Caco-2 (cell line): ENCODE measurements at places on chromosomes 7 and 10.

- DNase-seq: no peak
Measured at GRCh38 chr7:132435016-132435990, 141.0 kb downstream of the PLXNA4 start.

GRCh38 chr10:34996843-34997242 is 93.3 kb downstream of the CUL2 start:
- DNase-seq: no peak

DNA sequence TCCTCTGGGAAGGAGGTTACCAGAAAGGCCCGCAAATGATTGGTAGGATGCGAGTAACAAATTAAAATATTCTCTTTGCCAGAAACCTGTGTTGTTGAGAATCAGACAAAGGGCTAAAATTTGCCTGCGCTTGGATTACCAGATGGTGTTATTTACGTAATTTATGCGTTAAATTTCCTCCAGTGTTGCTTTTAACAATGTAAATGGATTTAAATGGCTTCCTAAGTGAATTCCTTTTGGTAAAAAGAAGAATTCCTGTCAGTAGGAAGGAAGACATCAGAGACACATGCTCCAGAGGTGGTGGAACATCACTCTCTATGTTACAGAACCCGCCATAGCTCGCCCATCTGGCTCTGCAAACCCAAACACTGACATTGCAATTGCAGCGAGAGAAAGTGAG is 520.6 kb downstream of the GALNT17 start:
- no peak for DNase-seq

- no peak for DNase-seq
Measured at GRCh38 chr10:31878486-31878885, 50.1 kb downstream of the ARHGAP12 start.

GRCh38 chr10:76881477-76882220 is 756.0 kb downstream of the KCNMA1 start:
- DNase-seq: no peak

- DNase-seq: no peak
Measured at GRCh38 chr10:5117026-5117425, 22.8 kb downstream of the AKR1C3 start.

GRCh38 chr10:77436257-77436975 is 201.2 kb downstream of the KCNMA1 start:
- no peak for DNase-seq

GRCh38 chr10:43972976-43973647 is 324.4 kb upstream of the ZNF32 start:
- DNase-seq: no peak

GRCh38 chr7:2529161-2530070 is 9.8 kb downstream of the LFNG start:
- DNase-seq: no peak

GRCh38 chr7:25272265-25272664 is 44.0 kb upstream of the NPVF start:
- no peak for DNase-seq

DNA sequence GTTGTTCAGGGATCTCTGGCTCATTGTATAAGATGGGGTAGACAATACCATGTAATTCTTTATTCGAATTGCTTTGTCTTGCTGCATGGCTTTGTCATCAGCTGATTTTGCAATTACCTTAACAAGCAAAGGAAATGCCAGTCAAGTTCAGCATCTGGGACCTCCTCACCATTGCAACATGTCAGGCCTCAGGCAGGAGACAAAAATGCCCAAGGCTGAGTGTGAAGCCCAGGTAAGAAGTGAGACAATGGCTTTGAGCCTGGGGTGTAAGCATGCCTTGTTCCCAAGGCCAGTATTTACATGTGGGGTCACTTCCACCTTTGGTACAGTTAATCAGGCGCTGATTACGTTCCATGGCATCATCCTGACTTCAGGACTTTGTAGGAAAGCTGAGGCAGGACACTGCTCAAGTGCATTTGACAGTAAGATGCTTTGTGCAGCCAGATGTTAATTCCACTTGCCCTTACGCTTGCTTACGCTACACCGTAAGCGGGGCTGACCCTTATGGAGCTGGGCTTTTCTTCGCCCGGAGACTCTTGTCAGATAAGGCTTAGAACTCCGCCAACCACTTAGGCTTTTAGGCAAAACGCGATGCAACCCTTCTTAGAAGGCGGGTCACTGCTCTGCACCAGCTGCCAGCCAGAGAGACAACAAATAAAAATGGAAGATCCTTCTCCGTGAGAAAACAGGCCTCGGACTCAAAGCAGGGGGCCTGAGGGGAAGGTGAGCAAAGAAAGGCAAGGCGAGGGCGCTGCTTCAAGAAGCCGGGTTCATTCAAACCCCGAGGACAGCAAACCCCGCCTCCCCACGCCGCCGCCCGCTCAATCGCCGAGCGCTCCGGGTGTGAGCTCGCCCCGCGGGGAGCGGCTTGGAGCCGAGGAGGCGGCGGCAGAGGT is 1.3 kb upstream of the SP4 start:
- DNase-seq: no peak

DNA sequence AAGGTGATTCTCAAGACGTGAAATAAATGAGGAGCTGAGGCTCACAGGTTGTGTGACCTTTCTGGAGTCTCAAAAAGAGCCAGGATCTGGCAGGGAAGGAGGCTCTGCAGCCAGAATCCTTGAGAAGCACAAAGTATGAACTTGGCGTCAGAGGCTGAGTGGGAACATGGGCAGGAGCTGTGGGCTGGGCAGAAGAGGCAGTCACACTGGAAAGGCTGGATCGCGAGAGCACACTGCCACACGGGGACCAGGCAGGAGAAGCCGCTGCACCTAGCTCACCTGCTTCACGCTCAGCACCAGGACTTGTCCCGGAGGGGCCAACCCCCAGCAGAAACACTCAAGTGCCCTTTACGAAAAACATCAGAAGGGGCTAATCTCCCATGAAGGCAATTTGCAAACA is 535.0 kb downstream of the TNS3 start:
- no peak for DNase-seq

GRCh38 chr7:157840914-157841772 is 504.3 kb downstream of the DNAJB6 start:
- DNase-seq: no peak

- DNase-seq: peak; percentile 32
Measured at GRCh38 chr10:112177247-112177646, 6.3 kb downstream of the GPAM start.

DNA sequence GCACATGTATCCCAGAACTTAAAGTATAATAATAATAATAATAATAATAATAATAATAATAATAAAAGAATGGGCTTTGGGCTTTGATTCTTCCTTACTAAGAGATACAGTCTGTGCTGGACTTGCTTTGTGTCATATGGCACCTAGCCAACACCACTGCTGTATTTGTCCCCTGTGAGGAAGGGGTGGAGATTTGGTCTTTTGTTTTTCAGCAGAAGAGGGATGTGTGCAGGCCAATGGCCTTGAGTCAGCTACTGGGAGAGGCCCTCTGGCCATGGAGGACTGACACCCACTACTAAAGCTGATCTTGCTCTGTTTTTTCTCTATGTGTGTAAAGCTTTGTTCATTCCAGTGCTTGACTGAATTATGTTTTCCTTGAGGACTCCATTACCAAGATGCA is 573.0 kb upstream of the PCDH15 start:
- DNase-seq: no peak

DNA sequence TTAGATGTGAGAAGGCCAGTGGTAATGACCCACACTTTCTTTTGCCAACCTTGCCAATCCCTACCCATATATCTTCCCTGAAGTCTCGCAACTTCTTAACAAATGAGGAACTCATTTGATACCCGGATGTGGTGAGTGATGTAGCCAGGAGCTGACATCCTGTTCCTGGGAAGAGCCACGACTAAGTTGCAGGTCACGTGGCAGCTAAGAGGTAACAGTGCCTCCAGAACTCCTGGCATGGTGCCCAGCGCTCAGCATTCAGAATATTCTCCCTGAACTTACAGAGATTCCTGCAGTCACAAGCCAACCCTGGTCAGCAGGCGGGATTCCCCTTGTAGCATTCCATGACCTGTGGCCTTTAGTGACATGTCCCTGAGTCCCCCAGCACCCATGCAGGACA is 282.5 kb downstream of the GALNT17 start:
- no peak for DNase-seq

DNA sequence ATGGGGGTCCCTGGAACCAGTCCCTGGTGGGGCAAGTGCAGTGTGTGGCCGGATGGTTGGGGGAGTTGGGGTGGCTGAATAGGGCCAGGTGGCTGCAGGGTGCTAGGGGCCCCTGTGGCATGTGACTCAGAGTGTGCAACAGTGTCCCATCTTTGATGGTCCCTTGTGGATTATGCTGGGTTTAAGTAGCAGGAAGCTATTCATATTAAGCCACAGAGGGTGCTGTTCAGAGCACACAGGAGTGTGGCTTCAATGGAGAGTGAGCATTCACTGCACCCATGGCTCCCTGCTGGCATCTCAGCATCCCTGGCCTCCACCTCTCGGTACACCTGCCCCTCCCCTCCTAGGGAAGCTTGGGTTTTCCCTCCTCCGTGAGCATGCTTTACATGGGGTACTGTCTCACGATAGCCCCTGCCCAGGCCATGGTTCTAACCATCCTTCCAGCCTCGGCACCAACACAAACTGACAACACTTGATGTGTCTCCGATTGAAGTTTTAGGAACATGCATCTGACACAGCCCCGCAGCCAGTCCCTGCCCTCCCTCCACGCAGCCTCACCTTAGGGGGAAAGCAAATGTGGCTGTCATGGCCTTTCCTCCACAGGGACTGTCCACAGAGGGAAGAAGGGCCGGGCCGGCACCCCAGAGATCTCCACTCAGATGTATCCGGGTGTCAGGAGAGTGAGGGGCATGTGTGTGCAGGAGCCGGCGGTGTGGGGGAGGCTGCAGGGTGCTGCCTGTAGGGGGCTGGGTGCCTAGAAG is 30.4 kb upstream of the PPIF start:
- DNase-seq: no peak

- DNase-seq: no peak
Measured at GRCh38 chr10:10292501-10292900, 725.2 kb upstream of the CELF2 start.

DNA sequence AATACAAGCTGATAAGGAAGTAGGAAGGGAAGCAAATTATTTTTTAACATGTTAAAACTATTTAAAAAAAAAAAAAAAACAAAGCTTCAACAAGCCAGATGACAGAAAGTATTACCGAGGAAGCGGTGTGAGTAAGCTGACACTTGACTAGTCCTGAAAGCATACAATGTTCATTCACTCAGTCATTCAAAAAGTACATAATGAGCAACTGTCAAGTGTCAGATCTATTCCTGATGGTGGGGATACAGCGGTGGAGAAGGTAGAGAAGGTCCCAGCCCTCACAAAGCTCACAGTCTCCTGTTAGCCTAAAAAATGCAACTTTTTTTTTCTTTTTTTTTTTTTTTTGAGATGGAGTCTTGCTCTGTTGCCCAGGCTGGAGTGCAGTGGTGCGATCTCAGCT is 40.0 kb downstream of the RAPGEF5 start:
- no peak for DNase-seq

GRCh38 chr7:71191771-71192170 is 59.8 kb downstream of the GALNT17 start:
- DNase-seq: no peak

- no peak for DNase-seq
Measured at GRCh38 chr7:54354436-54354835, 187.7 kb upstream of the VSTM2A start.

GRCh38 chr7:158740657-158741293 is 36.2 kb upstream of the NCAPG2 start:
- no peak for DNase-seq

- DNase-seq: peak; percentile 85
Measured at GRCh38 chr7:106009503-106010226, 46.6 kb downstream of the CDHR3 start.

- DNase-seq: no peak
Measured at GRCh38 chr7:34327681-34328080, 330.3 kb upstream of the NPSR1 start.

DNA sequence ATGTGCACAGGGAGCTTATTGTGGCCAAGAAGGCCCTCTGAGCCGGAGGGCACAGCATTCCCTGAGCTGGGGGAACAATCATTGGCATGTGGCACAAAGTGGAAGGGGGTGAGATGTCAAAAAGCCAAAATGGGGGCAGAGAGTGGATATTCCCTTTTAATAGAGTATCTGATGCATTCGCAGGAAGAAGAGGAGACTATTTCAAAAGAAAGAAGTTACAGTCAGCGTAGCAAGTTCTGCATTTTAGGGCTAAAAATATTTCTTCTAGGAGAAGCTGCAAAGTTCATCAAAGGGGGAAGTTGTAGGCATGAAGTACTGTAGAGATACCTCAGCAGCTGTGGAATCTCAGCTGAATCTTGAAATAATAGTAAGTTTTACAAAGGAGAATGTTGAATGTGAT is 136.0 kb upstream of the WDR11 start:
- DNase-seq: no peak

- no peak for DNase-seq
Measured at GRCh38 chr10:96188916-96189315, 58.8 kb downstream of the ZNF518A start.

GRCh38 chr10:13651969-13652720 is 65.4 kb downstream of the PRPF18 start:
- DNase-seq: no peak

DNA sequence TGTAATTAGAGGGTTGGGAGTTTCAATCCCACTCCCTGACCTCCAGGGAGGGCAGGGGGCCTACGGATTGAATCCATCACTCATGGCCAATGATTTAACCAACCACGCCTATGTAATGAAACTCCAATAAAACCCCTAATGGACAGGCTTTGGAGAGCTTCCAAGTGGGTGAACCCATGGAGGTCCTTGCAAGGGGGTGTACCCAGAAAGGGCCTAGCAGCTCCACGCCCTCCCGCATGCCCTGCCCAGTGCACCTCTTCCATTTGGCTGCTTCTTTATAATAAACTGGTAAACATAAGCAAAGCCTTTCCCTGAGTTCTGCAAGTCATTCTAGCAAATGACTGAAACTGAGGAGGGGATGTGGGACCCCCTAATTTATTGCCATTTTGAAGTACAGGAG is 280.1 kb downstream of the FRMD4A start:
- no peak for DNase-seq
